Hypothalamus (tissue), 51 donors: ENCODE measurements at places on chromosomes 2 and 18.

- DNase-seq, result no peak
Measured at GRCh38 chr2:188909036-188909435, 65.1 kb upstream of the COL3A1 start.

- no peak for DNase-seq
Measured at GRCh38 chr18:54147439-54147838, 77.0 kb downstream of the MBD2 start.

DNA sequence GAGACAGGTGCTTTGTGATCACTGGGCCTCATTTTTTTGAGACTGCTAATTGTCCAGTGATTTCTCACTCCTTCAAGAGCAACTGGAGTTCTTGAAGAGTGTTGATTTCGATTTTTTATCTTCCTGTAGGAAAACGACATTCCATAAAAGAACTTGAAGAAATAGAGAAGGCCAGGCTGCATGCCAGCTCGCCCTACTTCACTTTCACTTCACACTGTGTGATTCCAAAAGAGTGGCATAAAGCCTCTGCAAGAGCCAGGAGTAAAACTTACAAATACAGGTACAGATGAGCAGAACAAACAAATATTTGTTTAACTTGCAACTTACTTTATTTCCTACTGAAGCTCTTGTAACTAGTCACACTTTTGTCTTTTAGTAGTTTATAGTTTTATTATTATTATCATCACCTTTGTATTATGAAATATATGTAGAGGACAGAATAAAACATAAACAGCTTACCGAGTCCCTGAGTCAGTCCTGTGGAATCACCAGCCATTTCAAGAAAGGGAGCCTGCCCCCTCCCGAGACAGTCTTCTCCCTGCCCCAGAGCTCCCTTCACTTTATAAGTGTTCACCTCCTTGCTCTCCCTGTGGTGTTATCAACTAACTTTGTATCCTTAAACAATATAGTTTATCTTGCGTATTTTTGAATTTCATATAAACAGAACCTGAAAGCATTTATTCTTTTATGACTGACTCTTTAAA lies 8.7 kb downstream of the FAM228A start:
- DNase-seq, result no peak

GRCh38 chr18:44961288-44961995 lies 280.8 kb downstream of the SETBP1 start:
- no peak for DNase-seq

DNA sequence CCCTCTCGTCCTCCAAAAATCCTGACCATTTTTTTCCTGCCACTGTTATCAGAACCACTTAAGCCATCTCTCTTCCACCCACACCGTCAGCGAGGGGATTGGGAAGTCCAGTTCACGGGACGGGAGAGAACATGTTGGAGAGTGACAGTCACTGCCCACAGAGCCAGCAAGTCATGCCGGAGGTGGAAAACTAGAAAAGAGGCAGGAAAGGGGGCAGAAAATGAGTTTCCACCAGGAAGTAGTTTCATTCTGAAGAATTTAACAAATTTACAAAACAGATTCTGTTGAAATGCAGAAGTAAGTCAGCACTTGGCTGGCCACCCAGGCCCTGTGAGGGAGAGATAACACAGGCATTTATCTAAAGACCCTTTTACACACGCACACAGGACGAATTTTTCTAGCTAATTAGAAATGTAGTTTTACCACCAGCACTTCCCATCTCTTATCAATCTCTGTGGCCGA lies 431.3 kb downstream of the TSN start:
- DNase-seq, result no peak

GRCh38 chr2:152449578-152449977 lies 114.6 kb downstream of the FMNL2 start:
- no peak for DNase-seq

GRCh38 chr2:120482334-120482733 lies 136.4 kb downstream of the INHBB start:
- no peak for DNase-seq

DNA sequence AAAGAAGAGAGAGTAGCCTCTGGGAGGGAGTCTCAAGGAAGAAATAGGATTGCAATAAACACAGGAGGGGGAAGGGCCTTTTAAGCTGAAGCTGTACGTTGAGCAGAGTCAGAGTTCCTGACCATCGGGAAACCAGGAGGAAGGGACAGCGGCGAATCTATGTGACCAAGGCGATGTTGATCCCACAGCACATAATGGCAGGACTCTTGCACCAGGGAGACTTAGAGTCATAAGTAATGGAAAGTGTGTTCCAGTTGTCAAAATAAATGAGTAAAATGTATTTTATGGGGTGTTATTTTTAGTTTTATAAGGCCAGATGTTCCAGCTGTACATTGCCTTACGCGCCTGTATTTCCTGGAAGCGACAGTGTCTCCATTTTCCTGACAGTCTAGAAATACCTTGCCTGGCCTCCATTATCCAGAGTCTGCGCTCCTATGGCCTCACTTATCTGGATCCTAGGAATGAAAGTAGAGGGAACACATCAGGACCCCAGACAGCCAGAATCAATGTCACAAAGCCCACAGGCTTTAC lies 152.8 kb upstream of the COPS8 start:
- DNase-seq, result no peak

DNA sequence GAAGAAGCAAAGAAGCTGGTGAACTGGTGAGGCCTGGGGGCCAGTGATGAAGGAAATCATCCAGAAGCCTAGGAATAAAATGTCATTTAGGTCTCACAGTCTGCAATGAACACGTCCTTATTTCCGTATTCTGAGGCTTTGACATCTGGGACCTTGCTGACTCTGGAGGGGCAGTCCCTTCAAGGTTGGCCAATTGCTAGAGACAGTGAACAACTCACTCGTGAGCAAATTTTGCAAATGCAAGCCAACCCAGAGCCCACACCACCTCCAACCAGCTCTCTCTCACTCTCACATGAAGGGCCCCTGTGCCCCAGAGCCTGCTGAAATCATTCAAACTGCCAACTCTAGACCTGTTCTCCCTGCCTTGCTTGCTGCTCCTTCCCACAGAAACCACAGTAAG lies 279.1 kb upstream of the LYPD1 start:
- DNase-seq, result no peak

DNA sequence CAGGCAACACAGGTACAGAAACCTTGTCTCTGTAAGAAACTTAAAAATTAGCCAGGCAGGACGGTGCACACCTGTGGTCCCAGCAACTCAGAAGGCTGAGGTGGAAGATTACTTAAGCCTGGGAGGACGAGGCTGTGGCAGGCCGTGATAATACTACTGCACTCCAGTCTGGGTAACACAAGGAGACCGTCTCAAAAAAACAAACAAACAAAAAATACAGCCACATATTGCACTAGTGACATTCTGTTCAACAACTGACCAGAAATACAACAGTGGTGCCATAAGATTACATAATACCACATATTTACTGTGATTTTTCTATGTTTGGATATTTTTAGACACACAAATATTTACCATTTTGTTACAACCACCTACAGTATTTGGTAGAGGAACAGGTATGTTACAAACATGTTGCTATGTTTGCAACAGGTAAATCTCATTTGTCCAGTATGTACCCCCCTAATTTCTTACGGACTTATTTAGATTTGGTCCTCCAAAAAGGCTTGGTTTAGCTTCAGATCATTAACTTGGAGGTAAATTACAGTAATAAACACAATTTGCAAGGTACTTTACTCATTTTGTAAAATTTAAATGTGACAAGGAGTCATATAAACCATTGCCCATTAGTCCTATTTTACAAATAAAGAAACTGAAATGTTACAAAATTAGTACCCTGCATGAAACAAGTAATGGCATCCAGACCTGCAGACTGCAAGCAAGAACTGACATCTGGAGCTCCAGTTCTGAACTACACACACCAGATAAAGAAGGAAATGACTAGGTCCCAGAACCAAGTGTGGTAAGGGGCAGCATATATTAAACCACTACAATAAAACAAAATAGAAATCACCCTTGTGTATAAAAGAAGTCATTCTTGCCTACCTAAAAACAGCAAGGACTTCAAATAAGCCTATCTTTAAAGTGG lies 36.8 kb downstream of the TRIP12 start:
- no peak for DNase-seq

GRCh38 chr2:236395067-236395466 lies 130.9 kb upstream of the ASB18 start:
- no peak for DNase-seq

- DNase-seq, result no peak
Measured at GRCh38 chr2:100180503-100180902, 38.1 kb upstream of the AFF3 start.

DNA sequence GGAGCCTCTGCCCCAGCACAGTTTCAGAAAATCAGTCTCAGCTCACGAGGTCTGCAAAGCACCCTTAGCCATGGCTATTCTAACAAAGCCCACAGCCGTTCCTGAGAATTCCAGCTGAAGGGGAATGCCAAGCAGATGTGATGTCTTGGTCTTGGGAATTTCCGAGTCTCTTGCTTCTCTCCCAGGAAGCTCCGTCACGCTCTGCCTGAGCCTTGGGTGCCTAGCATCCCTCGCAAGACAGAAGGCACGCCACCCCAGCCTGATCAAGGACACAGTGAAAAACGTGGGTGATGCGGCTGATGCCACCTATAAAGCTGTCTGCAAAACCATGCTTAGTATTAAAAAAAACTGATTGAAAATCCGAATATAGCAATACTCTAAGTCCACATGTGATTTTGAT lies 254.6 kb downstream of the SH3BP4 start:
- DNase-seq, result no peak

DNA sequence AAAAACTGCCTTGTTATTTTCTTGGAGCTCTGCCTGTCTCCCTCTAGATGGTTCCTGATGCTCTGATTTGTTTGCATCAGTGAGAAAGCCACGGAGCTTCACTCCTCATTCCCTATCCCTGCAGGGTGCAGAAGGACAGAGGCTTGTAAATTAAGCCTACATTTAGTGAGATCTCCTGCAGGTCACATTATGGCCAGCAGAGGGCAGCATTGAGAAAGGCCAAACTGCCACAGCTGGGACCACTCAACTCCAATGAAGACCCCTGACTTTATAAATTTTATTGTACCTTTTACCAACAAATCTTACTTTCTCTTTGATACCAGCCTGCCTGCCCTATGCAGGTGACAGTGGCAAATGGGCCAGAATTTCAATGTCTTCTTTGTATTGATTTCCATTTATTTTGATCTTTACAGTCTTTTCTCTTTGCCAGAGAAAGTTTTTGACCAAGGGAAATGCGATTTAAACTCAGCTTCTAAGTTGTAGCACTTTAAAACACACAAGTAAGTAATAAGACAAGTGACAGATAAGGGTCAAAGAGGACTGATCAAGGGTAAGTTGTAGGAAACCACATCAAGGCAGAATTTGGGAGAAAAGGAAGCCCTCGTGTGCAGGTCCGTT lies 1029.1 kb upstream of the KLHL29 start:
- DNase-seq, result peak; percentile 27

- DNase-seq, result no peak
Measured at GRCh38 chr2:64260817-64261216, 116.6 kb upstream of the PELI1 start.

DNA sequence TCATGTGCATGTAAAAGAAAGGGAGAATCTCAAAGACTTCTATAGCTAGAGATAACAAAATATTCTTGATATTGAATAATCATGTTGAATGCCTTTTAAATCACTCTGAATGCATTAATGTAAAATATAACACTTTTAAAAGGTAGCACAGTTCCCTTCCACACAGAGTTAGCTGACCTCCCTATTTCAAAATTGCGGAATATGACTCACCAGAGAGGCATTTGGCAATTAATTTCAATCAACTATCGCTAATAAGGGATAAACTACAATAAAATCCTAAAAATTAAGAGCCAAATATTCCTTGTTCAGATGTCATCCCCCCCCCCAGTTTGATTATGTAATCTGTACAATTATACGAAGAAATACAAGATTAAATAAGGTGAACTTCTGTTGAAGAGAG lies 29.3 kb downstream of the ZC3H15 start:
- no peak for DNase-seq

DNA sequence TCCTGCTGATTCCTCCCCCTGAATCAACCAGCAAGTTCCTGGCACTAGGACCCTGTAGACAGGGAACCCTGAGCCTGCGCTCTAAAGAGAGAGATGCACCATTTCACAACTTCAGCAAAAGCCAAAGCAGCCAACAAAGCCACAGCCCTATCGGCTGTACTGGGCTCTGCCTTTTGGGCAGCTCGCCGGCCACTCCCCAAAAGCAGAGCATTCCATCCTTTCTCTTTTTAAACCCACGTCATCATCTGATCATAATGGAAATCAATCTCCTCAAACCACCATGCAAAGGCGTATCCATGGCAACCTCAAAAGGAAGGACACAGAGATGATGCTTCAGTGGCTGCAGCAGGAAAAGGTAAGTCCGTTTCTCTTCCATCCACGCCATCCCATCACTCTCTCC lies 5.3 kb upstream of the DCTN1 start:
- DNase-seq, result peak; percentile 63

- DNase-seq, result no peak
Measured at GRCh38 chr18:12038082-12038638, 55.5 kb upstream of the ANKRD62 start.

GRCh38 chr2:59900728-59901452 lies 652.6 kb downstream of the BCL11A start:
- no peak for DNase-seq

DNA sequence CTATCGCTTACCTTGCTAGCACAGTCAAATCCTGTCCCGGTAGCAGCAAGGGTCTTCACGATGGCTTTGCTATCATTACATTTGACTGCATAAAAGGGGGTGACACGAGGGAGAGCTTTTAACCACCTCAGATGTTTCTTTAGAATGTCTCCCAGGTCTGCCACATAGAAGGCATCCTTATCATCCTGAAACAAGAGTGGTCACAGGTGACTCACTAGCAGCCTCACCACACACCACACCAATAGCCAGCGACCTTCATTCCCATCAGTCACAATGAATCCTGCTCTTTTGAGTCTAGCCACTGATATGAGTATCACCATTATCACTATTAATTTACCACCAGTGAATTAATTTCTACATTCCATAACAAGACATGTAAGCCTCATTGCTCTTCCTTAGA lies 3.7 kb downstream of the ODC1 start:
- no peak for DNase-seq

DNA sequence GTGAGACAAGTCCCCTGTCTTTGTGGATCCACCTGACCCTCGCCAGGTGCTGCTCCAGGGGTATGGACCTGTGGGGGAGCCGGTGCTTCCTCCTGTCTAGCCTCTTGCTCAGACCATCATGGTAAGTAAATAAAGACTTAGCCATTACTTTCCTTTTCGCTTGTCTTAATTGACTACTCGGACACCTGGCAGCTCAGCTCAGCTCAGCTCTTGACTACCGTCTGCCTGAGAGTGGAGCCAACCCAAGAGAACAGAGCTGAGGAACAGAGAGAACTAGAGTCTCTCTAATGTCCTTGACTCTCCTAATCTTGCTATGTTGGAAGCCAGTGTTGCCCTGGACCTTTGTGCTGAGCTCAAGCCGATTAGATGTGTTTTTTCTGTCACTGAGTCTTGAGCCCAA lies 170.3 kb upstream of the CXCR4 start:
- no peak for DNase-seq

- no peak for DNase-seq
Measured at GRCh38 chr2:60484133-60484645, 69.3 kb downstream of the BCL11A start.

GRCh38 chr2:199932312-199932855 lies 21.3 kb downstream of the C2orf69 start:
- DNase-seq, result peak; percentile 64
